NT2/D1 (cell line): ENCODE measurements at places on chromosomes 13 and 19.

GRCh38 chr13:22594041-22594440 is 586.7 kb upstream of the SGCG start:
- DNase-seq, result no peak

GRCh38 chr19:17235300-17235970 is 9.4 kb downstream of the OCEL1 start:
- no peak for DNase-seq

GRCh38 chr13:77291774-77292173 is 35.1 kb downstream of the MYCBP2 start:
- no peak for DNase-seq

GRCh38 chr13:97257800-97258799 is 36.0 kb downstream of the MBNL2 start:
- no peak for DNase-seq

GRCh38 chr13:42753697-42754096 is 27.7 kb upstream of the FAM216B start:
- DNase-seq, result no peak

- no peak for DNase-seq
Measured at GRCh38 chr19:55618426-55618825, 5.9 kb downstream of the ZNF784 start.

GRCh38 chr13:29021311-29021710 is 201.2 kb downstream of the MTUS2 start:
- no peak for DNase-seq

GRCh38 chr13:70339738-70340137 is 231.5 kb upstream of the KLHL1 start:
- DNase-seq, result peak; percentile 8

DNA sequence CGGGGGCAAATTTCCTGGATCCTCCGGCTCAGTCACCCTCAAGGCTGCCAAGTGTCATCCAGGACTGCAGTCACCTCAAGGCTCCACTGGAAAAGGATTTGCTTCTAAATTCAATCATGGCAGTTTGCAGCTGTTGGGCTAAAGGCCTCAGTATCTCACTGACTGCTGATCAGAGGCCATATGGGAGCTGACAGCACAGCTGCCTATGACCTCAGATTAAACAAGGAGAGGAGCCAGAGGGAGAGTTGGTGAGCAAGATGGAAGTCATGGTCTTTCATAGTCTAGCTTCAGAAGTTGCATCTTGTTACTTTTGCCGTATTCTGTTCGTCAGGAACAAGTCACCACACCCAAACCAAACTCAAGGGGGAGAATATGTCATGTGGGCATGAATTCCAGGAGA is 849.7 kb downstream of the UQCRFS1 start:
- DNase-seq, result no peak

DNA sequence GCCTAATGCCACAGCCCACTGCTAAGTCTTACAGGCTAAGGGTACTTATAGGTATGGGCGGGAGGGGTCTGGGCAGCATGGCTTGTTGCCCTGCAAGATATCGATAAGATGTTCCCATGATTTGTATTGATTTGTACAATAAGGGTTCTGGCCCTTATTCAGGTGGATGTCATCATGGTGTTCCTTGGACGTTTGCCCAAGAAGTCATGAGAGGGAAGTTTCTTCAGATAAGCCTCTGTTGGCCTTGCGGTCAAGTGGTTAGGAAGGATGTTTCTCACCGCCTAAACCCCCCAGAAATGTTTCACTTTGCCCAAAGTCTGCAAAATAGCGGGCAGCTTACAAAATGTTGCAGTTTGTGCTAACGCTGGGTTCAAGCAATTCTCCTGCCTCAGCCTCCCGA is 7.3 kb downstream of the PARP4 start:
- no peak for DNase-seq

DNA sequence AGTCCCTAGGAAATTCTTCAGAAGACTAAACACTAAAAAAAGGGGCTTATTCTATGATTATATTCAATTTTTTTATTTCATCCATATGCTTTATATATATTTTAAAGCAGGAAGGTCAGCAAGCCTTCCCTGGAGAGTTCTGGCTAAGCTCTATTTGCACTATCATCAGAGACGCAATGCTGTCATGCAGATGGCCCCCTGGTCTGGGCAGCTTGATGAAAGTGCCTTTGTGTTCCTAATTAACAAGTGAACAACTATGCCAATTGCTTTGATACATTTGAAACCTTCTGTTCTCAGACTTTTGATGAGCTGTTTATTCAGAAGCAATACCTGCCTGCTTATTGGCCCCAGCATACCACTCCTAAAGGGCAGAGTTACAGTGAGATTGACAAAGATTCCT is 1344.6 kb downstream of the OLFM4 start:
- DNase-seq, result no peak

DNA sequence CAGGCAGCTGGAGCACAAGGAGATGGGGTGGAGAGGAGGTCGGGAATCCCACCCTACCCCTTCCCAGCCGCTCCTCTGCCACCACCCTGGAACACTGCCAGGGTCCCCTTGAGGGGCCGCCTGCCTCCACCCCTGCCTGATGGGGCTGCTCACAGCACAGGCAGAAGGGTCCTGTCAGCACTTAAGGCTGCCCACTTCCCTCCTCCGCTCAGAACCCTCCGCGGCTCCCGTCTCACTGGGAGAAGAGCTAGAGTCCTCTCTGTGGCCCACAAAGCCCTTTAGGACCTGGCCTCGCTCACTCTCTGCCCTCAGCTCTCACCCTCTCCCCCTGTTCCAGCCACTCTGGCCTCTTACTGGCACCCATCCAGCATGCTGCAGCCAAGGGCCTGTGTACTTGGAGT is 3.4 kb upstream of the POLD1 start:
- DNase-seq, result no peak

DNA sequence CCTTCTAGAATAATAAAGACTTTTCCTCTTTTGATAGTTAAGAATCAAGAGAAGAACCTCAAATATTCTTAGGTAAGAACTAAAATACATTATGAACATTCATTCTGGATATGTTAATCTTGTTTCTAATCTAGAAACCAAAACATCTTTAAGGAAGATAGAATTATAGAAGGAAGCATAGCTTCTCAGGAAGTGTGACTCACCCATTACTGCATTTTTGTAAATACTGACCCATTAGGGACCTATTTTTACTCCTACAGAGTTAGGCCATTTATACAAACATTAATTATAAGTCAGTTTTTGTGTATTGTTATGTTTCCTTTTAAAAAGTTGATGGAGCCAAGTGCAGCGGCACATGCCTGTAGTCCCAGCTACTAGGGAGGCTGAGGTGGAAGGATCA is 147.1 kb downstream of the NUFIP1 start:
- no peak for DNase-seq
